CD4-positive, alpha-beta T cell treated with Interleukin-2 at 100 ng/mL for 4 hours (primary cell): ENCODE measurements at places on chromosomes 5 and 9.
A peak's percentile ranks its signal among the peaks of the same experiment; 100 is the strongest.

DNA sequence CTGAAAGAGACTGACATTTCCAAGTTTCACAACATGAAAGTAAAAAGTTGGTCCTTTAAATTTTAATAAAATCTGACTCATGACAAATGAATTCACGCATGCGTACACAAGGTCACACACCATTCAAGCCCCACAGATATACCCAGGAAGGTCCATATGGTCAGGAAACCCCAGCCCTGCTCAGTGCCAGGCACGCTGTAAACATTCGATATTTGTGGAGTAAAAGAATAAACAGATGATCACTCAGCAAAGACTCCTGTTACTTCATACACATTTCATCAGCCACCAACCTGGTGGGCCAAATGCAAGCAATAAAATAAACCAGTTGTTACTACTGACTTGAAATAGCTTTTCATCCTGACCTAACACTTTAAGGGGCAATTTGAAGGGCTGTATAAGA is 158.0 kb upstream of the RETREG1 start:
- no peak for DNase-seq

DNA sequence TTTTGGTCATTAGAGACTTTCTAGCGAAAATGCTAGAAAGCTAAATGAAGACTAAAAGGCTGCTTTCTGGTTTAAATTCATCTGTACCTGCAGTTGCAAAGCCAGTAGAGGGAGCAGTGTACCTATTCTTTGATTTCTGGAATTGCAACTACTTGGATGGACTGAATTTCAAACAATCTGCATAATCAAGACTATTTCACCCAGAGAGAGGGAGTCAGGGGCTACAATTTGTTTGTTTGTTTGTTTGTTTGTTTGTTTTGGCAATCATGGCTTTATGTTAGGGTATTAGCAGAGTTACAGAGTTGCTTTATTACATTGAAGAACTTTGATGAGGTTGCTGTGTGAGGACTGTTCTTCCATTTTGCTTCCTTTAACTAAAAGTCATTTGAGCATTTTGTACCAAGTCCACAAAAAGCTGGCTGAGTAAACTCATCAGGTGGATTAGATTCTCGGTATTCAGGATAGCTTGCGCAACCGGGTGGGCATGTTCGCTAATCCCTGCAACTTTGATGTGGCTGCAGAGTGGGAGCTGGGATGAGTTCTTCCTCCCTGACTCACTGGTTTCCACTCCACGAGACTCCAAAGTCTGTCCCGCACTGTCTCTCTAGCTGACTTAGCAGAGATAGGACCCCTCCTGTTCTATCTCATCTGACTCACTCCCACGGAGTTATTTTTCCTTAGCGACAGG is 80.0 kb upstream of the TUT7 start:
- peak; percentile 28 for DNase-seq

DNA sequence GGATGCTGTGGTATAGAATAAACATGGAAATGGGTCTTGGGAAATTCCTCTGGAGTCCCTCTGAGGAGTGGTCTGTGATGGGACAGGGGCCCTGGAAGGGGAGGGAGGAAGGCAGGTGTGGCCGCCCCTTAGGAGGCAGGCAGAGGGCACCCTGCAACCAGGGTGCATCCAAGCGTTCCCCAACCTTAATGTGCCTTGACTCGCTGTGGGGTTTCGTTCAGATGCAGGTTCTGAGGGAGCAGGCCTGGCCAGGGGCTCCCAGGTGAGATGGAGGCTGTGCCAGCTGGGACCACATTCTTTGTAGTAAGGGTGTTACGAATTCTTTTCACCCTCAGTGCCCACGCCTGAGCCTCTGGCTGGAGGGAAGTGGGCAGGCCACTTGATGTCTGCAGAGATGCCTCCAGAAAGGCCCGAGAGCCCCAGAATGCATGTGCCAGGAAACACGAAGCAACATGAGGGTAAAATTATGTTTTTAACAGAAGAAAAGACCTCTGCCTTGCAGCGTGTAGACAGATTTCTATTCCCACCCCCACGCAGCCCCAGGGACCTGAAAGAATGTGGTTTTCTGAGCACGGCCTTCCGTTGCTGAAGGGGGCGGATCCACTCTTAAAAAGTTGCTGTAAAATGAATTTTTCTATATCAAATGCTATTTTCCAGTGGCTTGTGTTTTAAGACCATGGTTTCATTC is 150.4 kb upstream of the IER5L start:
- DNase-seq: no peak

- DNase-seq: no peak
Measured at GRCh38 chr9:110928599-110928998, 109.7 kb downstream of the LPAR1 start.

GRCh38 chr5:134614450-134615085 is 18.1 kb downstream of the SAR1B start:
- no peak for DNase-seq

DNA sequence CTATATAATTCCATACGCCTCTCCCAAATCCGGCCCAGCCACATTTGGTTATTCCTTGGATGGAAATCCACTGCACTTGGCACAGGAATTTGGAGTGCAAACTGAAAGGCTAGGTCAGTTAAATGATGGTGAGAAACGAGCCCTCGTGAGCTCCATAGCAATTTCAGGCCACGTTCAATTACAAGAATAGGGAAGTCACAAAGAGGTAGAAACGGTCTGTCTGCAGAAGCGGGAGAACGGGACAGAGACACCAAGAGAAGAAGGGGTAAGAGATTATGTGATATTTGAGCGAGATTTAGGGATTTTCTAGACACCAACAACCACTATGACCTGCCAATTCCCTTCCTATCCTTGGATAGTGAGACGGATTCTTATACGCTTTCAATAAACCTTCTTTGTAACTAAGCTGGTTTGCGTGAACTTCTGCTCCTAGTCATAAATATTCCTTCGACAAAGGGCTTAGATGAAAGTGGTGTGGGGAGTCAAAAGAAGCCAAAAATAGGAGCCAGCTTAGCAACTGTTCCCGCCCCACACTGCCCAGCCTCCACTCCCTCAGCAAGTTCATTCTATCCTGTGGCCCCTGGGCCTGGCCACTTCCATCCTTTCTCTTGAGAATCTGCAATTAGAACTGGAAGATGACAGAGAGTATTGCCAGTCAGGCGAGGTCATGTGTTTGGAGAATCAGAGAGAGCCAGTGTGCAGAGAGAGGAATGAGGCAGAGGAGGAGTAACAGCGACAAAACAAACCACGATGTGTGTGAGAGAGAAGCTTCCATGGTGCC is 118.4 kb downstream of the ZNF608 start:
- no peak for DNase-seq

- no peak for DNase-seq
Measured at GRCh38 chr5:127074466-127074865, 1.2 kb upstream of the C5orf63 start.

DNA sequence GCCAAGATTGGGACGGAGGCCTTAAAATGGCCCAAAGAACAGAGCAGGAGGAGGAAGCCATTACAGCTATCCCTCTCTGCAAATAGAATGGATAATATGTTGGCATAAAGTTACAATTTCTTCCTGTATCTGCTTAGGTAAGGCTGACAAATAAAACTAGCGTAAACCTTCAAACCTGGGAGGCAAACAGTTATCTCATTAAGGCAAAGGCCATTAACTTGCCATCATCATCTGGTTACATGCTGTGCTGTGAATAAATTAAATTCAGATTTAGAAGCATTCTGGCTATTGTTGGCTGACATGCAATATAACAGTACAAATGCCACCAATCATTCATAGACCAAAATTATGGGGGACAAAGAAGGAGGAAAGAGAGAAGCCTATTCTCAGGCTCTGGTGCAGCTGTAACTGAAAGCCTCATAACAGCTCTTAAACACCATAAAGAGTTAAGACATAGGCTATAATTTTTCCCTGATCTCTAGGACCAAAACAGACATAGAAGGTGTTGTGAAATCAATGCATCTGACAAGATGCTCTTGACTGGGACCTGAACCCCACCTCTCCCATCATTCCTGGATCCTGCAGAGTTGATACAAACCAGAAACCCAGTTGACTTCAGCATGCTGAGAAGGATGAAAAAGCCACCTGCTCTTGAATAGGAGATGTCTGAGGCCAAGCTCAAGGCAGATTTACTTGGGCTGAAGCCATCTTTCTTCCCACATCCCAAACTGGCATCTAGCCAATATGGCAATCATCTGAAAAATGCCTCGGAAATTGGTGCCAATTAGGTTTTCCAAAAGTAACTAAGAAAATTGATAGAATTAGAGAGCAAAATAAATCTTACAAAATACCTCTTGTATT is 62.5 kb downstream of the PLCXD3 start:
- DNase-seq: no peak

- no peak for DNase-seq
Measured at GRCh38 chr9:123940721-123941523, 11.0 kb upstream of the DENND1A start.

- no peak for DNase-seq
Measured at GRCh38 chr5:169785771-169786618, 148.9 kb downstream of the DOCK2 start.

- DNase-seq: no peak
Measured at GRCh38 chr5:123937230-123937629, 425.3 kb downstream of the CSNK1G3 start.

DNA sequence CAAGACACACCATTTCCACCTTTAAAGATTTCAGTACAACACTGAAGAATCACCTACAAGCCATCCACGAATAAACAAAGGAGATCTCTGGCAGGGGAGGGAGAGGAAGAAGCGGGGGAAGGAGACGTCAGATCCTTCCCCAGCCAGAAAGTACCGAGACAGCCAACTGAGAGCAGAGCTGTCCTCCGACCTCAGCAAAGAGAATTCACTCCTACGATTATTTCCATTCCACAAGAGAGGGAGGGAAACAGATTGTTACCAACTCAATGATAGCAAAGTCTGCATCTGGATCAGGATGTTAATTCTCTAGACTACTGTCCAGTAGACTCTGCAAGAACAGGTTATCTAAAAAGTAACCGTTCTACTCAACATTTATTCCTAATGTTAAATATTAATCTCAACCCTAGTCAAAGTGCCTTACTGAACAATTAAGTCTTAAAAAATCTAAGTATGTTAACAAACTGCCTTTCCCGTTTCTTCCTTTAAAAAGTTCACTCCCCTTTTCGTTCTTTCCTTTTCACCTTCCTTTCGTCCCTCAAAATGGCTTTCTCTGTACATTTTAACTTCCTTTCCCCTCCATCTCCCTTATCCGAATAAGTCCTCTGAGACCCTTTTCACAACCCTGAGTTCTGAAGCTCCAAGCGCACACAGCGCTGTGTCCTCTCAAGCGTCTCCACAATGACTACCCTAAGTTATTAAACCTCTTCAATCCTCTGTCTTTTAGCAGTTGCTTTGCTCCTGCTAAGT is 1.4 kb downstream of the CHD1 start:
- peak; percentile 75 for DNase-seq

DNA sequence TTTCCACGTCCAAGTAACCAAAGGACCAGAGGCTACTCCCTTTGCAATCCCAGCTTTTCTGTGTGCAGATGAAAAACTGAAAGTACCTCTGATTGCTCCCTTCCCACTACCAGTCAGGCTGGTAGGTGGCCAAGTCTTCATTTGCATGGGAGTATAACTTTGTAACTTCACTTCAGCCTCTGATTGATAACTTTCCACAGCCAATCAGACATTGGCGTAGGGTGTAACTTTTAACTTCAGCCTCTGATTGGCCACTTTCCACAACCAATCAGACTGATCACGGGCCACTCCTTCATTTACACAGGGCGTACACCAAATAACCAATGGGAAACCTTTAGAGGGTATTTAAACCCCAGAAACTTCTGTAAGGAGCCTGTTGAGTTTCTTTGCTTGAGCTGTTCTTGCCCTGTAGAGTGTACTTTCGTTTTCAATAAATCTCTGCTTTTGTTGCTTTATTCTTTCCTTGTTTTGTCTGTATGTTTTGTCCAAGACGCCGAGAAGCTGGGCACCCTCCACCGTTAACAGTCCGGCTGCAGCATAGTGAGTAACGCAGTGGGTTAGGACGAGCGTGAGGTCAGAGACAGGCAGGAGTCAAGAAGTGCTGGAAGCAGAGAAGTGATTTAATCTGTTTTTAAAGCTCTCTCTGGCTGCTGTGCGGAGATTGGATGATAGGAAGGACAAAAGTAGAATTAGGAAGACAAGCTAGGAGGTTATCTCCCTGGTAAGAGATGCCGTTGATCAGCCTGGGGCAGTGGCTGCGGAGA is 3.5 kb upstream of the EXOSC2 start:
- no peak for DNase-seq

DNA sequence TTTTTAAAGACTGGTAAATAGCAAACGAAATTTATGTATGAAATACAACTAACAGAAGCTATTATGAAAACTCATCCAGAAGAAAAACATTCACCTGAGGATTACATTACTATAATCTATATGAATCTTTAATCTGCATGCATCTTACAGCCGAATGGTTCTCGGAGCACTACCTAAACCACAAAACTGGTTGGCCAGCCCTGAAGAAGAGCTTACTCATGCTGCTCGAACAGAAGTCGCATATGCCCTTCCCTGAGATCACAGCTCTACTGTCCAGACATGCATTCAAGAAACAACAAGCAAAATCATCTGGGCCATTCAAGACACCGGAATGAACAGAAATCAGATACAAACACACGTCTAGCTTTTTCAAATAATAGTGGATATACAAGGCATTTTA is 931.0 kb upstream of the DMAC1 start:
- DNase-seq: no peak

DNA sequence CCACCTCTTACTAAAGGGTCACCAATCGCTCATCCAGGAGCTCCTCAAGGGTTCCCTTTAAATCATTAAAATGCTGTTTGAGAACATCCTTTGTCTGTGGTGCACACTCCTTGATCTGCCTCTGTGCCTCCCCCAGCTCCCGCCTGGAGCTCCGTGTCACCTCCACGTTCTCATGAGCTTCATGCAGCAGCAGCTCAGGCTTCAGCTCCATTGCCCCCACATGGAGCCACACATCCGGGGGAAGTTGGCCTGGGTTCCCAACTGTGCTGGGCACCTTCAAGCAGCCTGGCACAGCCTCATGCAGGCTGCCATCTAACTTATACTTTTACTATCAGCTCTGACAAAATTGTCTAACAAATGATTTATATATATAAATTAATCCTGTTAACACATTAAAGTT is 585.8 kb upstream of the FAM174A start:
- no peak for DNase-seq

- no peak for DNase-seq
Measured at GRCh38 chr5:8213701-8214240, 344.8 kb downstream of the MTRR start.

DNA sequence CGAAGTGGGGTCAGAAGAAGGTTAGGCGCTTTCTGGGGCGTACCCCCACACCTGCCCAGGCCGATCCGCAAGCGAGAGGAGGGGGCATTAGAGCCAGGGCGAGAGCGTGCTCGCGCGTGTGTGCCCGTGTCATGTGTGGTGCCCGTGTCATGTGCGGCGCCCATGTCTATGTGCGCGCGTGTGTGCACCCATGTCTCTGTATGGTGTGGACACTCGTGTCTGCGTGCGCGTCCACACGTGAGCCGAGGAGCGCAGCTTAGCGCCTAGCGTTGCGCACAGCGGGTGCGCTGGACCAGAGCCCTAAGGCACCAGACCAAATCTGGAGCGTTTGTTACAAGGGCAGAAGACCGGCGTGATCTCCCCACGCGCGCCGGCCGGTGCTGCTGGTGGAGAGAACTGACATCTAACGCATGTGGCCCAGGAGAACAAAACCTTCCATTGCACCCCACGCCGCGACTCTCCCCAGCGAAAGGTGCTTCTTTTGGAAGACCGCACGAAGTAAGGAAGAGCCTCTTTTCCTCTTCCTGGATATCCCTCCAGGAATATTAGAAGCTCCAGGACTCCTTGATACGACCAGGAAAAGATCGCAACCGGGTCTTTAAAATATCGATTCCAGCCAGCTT is 644 bp downstream of the NIM1K start:
- DNase-seq: peak; percentile 9
